ENCODE measurements at places on chromosomes 6 and 20.

DNA sequence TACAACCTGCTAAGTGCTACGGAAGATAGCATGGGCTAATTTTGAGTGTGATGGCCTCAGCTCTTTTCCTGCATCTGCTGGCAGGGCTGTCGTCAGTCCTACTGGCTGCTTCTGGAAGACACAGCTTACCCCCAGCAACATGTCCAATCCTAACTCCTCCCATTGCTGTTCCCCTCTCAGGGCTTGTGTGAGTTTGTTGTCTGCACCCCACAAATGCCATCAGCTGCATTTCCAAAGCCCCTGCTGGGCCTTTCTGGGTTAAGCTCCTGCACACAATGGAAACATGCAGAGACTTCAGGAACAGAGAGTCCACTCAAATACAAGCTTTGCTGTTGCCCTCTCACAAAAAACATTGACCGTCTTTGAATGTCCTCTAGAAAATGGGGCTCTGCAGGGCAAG lies 84.7 kb downstream of the RNF182 start:
- DNase-seq: no peak

GRCh38 chr6:10588562-10589428 lies 67.6 kb downstream of the GCNT2 start:
- no peak for DNase-seq

GRCh38 chr6:159398633-159399032 lies 229.4 kb downstream of the FNDC1 start:
- DNase-seq: no peak

DNA sequence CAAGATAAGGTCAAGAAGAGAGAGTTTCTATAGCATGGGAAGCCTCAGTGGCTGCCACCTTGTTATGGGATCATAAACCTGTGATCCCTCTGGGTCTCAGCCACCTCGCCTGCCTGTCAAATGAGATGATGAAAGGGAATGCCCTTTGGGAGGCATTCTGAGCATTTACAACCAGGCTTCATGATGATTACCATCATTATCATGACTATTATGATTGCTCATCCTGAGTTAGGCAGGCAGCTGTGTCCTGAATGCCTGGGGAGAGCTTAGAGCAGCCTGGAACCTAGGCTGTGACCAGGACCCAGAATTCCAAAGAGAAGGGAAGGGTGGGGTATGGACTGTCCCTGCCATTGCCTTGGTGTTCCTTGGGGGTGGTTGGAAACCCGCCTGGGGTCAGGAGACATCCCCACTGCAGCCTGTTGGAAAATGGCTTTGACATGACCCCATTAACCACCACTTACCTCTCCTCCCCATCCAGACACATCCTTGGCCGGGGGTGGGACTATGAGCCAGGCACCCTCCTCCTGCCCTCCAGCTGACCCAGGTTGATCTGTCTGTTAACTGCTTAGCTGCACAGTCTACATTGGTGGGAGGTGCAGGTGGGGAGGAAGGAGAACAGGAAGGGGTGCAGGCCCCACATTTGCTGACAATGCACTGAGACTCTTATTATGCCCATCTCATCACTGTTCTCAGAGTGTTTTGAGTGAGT lies 51.9 kb downstream of the LRFN2 start:
- no peak for DNase-seq

- DNase-seq: no peak
Measured at GRCh38 chr6:70651326-70651905, 16.3 kb upstream of the SMAP1 start.

DNA sequence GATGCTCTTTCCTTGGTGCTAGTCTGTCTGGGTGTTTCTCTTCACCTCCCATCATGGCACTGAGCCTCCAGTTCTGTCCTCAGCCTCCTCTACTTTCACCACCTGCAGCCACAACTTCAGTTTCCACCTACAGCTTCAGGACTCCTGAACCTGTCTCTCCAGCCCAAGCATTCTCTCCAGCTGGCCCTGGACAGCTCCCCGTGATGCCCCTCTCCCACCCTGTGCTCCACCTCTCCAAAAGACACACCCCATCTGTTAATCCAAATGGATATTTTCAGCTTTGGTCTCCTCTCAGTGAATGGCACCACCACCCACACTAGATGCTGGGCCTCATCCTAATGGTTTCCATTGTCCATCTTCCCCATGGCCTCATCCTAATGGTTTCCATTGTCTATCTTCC lies 79.5 kb upstream of the NEDD9 start:
- DNase-seq: no peak

GRCh38 chr6:6703699-6704098 lies 115.2 kb downstream of the LY86 start:
- DNase-seq: no peak

DNA sequence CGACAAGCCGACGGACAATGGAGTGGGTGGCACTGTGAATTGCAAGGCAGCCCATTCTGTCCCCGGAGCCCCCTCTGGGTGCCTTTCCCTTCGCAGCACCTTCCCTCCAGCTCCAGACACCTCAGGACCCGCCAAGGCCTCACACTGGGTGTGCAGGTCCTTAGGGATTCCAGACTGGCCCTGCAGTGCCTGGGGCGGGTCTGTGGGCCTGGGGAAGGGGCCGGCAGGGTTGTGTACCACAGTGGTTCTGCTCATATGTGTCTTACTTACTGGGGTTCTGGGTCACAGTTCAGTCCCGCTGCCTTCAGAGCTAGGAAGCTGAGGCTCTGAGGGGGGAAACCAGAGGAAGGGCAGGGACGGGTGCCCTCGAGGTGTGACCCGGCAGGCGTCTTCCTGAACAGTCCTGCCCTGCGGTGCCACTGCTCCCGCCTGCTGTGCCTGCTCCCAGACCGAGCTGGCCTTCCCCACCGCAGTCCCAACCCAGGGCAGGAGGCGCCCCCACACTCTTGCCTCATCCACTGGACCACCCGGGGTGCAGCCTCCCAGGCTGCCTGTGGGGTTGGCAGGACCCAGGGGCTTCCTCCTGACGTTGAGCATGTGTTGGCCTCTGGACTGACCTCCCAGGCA lies 16.3 kb upstream of the SLCO4A1 start:
- no peak for DNase-seq

GRCh38 chr6:31040801-31041200 lies 30.5 kb downstream of the MUC22 start:
- DNase-seq: no peak

- no peak for DNase-seq
Measured at GRCh38 chr20:46222521-46223007, 85.7 kb downstream of the CDH22 start.

DNA sequence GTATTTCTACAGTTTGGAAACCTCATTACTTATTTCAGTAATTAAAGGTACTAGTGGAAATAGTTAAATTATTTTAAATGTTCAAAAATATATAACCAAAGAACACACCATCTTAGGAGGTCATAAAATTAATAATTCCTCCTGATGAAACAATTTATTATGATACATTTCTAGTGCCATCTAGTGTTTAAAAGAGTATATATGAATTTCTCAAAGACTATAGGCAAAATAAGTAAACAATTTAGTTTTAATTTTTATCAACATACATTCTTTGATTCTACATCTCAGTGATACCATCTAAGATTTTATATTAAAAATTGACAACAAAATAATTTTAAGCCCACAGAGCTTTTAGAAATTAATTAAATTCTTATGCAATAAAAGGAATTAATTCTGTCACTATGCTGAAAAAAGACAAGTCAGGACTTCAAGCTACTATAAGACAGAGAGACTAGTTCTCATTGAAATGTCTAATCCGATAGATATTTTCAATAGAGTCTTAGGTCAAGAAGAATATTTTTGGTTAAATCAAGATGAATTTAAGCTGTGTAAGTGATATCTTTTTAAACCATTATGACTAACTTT lies 107.8 kb upstream of the RNF217 start:
- no peak for DNase-seq

GRCh38 chr20:41379551-41379950 lies 12.9 kb upstream of the EMILIN3 start:
- DNase-seq: no peak

GRCh38 chr20:23652926-23653325 lies 15.2 kb upstream of the CST3 start:
- no peak for DNase-seq

- no peak for DNase-seq
Measured at GRCh38 chr6:136751991-136752390, 40.3 kb downstream of the MAP3K5 start.

DNA sequence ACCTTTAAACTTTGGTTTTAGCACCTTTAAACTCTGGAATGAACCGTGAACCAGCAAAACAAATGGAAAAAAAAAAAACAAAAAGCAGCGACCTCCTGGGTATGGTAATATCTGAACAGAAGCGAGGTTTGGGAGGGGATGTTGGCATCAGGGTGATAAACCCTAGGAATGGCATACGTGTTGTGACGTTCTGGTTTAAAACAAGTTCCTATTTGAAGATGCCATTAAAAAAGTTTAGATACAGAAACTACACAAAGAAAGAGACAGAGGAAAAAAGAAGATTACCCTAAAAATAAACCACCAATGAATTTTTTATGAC lies 60.4 kb downstream of the ATXN1 start:
- no peak for DNase-seq

- DNase-seq: peak; percentile 21
Measured at GRCh38 chr6:138724015-138724414, 49.6 kb upstream of the CCDC28A start.

- DNase-seq: no peak
Measured at GRCh38 chr6:123677897-123678296, 41.1 kb upstream of the TRDN start.

DNA sequence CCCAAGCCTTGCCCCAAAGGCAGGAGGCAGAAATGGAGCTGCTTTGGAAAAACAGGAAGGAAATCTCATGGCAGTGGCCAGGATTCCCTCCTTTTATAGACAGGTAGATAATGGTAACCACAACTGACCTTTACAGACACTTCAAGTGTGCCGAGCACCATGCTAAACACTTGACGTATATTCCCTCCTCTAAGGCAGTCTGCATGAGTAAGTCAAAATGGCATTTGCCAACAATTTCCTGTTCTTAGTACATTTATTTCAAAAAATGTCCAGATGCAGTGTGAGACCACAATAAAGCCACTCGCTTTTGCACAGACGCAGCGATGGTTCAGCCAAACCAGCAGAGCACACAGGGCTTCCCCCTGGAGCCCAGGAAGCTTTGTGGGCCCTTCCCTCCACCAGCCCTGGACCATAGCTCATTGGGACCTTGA lies 16.5 kb upstream of the GPR6 start:
- no peak for DNase-seq

GRCh38 chr6:143536866-143537691 lies 25.6 kb upstream of the FUCA2 start:
- peak; percentile 38 for DNase-seq

- DNase-seq: no peak
Measured at GRCh38 chr6:41966214-41966920, 24.8 kb upstream of the CCND3 start.

DNA sequence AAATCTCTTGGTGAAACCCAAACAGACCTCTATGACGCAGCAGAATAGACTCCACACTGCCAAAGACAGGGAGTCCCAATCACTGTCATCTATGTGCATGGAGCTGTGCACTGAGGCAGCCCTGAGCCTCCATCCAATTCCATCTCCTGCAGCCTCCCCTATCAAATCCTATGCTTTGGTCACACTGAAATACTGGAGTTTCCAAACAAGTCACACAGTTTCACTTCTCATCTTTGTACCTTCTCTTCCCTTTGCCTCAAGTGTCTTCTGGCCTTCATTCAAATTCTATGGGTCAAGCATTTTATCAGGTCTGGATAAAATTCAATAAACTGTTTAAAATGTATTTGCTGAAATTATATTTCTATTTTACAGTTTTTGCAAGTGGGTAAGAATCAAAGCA lies 38.5 kb downstream of the FBXL4 start:
- DNase-seq: no peak

- peak; percentile 69 for DNase-seq
Measured at GRCh38 chr6:33417128-33417902, 592 bp downstream of the CUTA start.

- DNase-seq: no peak
Measured at GRCh38 chr20:35499271-35499670, 30.2 kb downstream of the C20orf173 start.

DNA sequence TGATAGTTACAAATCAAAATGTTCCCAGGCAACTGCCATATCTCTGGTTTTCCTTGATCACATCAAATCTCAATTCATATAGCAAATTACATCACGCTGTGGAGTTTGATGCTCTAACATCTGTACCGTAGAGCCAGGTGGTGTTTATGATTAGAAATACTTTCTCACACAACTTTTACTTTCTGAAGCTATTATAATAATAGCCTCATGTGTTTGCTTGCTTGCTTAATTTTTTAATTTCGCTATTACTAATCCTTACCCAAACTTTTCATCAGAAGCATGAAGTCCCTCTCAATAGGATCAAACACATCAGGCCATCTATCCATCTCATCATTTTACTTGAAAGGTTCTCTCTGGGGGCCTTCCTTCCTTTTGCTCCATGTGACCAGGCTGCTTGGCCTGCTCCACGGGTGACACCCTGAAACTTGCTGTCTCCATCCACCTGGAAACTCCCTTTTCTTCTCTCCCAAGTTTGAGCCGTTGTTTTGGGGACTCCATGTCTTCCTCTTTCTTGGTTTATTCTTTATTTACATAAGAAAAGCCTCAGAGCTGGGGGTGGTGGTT lies 75.4 kb downstream of the ADAT2 start:
- no peak for DNase-seq

DNA sequence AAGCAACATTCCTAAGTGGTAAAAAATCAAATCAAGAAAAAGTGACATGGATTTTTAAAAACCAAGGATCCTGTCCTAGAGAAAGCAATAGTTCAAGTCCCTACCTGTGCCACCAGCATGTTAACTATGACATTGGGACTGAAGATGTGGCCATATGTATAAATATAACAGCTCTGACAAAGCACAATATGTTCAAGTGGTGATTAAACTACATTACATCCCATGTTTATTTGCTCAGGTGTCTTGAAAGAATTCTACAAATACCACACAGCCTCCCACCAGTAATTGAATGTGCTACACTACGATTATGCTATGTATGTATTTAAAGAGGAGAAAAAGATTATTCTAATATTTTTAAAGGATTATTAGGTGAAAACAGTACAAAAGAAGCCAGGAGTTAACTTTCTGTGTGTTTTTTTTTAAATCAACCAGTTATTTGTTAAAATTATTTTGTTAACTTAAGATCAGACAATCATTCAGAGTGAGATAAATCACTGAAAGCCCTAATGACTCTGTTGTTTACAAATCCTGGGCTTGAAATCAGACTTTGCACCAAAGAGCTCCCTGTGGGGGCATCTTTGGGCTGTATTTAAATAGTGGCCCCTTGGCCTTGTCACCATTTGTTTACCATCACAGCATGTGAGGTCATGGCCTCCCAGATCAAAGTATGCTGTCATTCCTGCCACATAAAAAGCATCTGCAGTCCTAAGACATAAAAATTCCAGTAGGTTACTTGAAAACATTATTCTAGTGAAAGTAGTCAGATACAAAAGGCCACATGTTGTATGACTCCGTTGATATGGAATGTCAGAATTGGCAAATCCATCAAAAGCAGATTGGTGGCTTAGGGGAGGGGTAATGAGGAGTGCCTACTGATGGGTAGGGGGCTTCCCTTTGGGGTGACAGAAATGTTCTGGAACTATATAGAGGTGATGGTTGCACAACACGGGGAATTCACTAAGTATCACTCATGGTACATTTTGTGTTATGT lies 17.1 kb downstream of the TTLL2 start:
- DNase-seq: no peak
